Femur (tissue), 1 donor: ENCODE measurements at places on chromosomes 16 and 17.

DNA sequence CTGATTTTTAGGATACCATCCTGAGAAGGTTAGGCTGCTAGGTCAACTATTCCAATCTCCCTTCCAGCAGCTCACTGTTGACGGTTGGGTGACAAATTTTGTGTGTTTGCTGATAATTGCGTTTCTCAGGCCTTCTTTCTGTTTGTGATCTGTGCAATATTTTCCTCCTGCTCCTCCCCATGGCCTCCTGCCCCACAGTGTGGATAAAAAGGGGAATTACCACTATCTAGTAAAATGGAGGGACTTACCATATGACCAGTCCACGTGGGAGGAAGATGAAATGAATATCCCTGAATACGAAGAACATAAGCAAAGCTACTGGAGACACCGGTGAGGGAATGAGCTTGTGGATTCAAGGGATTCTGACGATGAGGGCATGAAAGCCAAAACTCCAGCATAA is 9.2 kb downstream of the CHD3 start:
- peak; percentile 40 for DNase-seq

GRCh38 chr17:4645642-4646041 is 4.2 kb upstream of the ALOX15 start:
- no peak for DNase-seq

DNA sequence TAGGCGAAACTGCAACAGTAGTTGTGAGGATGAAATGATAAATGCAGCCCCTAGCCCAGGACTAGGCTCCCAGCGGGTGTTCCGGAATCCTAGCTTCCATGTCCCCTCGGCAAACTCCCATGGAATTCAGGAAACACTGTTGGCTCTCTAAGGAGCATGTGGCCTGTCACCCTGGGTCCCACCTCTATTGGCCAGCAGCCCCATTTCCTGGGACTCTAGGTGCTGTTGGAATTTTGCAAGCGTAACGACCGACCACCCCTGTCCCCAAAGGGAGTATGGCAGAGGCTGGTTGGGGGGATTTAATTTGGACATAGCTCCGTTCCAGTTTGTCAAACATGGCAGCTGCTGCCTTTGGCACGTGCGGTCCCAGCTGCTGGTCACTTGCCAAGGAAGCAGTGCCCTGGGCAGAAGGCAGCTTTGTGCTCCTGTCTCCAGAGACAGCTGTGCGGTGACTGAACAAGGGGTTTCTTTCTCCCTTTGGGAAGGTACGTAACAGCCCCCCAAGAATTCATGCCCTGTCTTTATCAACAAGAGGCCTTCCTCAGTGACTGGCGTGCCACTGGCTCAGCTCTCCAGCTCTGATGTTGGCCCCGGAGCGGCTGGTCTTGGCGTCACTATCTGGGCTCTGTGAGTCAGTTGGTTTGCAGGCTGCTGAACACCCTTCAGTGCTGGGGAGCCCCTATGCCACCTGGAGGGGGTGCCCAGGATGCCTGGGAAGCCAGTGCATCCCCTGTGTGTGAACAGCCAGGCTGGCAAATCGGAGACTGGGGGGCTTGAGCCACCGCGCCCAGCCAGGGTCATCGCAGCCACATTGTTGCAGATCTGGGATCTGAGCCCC is 235.2 kb upstream of the TNRC6C start:
- DNase-seq: peak; percentile 74

DNA sequence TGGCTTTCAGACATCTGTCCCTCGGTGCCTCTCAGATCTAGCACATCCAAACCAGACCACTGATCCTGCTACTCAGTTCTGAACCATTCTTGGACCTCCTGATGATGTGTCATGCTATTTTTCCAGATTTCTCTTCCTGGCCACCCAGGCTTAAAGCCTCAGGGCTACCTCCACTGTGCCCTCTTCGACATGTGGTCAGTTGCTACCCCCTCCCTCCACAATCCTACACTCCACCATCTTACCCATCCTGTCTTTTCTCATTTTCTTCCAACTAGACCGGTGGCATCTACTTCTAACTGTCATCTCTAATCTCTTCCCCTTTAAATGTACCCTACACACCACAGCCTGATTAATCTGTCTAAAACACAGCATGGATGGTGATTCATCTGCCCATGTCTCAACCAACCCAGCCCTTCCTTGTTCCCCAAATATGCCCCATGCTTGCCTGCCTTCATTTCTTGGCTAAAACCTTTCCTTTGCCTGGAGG is 478.6 kb downstream of the SLC39A11 start:
- no peak for DNase-seq

- DNase-seq: no peak
Measured at GRCh38 chr17:39970157-39970692, 7.4 kb downstream of the GSDMA start.

DNA sequence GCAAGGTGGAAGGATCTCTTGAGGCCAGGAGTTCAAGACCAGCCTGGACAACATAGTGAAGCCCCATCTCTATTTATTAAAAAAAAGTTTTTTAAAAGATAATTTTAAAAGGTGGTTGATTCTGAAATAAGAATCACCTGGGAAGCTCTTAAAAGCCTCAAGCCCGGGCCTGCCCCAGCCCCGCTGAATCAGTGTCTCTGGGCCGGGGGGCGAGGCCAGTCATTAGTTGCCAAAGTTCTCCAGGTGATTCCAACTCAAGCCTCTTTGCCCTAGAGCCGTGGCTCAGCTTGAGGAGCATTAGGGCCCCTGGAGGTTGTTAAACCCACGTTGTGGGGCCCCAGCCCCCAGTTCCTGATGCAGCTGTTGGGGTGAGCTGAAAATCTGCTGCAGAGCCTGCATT is 24.6 kb downstream of the JPH3 start:
- DNase-seq: no peak

- DNase-seq: no peak
Measured at GRCh38 chr16:73010150-73010676, 37.7 kb downstream of the ZFHX3 start.

- DNase-seq: peak; percentile 52
Measured at GRCh38 chr17:76704805-76705204, 6.0 kb downstream of the MXRA7 start.

- peak; percentile 62 for DNase-seq
Measured at GRCh38 chr17:75652934-75653549, 13.9 kb downstream of the RECQL5 start.

DNA sequence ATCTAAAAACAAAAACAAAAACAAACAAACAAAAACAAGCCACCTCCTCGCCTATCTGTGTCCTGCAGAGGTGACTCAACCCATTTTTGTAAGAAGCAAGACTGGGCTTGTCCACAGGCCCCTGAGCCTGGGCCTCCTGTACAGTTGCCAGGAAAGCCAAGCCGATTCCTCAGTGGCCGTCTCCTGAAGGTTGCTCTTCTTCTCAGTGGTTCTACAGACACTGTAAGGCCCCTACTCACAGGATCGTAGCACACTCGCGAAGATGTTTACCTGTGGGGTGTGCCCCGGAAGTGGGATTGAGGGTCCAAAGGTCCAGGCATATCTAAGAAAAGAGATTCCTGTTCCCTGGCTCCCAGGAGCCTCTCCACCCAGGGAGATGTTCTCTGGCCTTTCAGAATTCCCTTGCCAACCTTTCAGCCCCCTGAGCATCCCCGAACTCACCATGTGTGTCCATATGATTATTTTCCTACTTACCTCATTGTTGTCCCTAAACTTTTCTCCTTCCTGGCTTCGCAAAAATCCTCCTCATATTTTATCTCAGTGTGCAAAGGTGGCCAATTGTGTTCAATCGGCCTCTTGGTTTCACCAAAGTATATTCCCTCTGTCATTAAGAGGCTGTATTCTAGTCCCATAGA is 7.5 kb upstream of the CES3 start:
- no peak for DNase-seq

GRCh38 chr16:51723036-51723724 is 572.1 kb upstream of the SALL1 start:
- no peak for DNase-seq

- DNase-seq: peak; percentile 24
Measured at GRCh38 chr16:89919535-89920406, 1.1 kb downstream of the MC1R start.

GRCh38 chr17:67107811-67108775 is 63.7 kb downstream of the CACNG1 start:
- DNase-seq: no peak

GRCh38 chr17:75499313-75500022 is 15.9 kb downstream of the CASKIN2 start:
- peak; percentile 36 for DNase-seq

- DNase-seq: no peak
Measured at GRCh38 chr17:15233022-15233805, 31.9 kb downstream of the PMP22 start.

DNA sequence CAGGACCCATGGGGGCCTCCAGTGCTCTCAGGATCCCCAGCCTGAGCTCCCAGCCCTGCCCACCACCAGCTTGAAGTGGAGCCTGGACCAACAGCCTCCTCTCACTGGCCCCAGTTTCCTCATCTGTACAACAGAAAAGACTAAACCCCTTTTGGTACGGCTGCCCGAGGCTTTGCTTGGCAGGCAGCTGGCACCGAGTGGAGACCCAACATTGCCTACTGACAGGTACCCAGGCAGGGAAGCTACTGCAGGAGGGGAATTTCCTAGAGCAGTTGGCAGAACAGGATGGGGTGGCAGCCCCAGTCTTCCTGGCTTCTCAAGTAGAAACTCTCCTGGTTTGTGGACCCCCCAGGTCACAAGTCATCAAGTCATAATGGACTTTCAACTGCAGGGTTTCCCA is 14.2 kb downstream of the SREBF1 start:
- no peak for DNase-seq

GRCh38 chr16:72099377-72099818 is 5.8 kb downstream of the DHX38 start:
- peak; percentile 46 for DNase-seq

DNA sequence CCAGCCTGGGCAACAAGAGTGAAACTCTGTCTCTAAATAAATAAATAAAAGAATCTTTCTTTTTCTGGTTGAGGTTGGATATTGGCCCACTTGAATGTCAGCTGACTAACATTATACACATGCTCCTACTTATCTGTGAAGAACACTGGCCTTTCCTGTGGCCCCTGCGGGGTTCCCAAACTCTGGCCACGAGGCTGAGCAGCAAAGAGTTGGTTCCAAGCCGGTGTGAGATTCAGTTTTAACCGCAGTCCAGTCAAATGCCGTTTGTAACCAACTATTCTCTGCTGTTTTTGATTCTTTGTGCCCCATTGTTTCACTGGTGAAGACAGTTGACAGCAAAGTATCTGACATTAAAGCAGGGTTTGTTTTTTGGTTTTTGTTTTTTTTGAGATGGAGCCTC is 11.2 kb downstream of the ETV4 start:
- no peak for DNase-seq

DNA sequence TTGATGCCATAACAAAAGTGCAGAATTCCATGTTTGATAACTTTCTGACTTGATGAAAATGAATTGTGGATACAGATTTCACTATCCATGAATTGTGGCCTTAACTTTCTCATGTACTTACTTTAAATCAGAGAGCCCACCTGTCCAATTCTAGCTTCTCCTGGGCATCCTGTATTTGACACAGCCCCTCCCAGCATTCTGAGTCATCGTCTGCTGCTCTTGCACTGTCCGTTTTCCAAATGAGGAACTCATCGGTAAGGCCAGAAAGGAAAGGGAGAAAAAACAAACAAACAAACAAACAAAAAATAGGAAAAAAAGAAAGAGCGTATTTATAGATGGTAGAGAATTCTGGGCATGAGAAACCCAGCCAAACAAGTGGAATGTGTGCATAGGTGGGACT is 361.6 kb downstream of the WWOX start:
- no peak for DNase-seq

DNA sequence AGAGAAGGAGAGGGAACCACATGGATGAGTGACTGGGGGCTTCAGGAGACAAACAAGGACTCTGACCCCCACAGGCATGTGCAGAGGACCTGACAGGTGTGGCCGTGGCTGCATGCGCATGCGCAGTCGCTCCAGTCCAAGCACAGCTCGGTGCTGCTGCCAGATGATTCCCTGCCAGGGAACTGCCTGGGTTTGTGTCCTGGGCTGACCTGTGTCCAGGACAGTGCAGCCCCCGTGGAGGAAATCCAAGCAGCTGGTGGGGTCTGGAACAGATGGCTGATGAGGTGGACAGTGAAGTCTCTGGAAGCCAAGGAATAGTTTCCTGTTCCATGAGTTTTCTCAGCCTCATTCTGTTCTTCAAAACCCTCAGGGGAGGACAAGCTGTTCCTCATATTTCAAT is 27.3 kb downstream of the LASP1 start:
- DNase-seq: peak; percentile 82

DNA sequence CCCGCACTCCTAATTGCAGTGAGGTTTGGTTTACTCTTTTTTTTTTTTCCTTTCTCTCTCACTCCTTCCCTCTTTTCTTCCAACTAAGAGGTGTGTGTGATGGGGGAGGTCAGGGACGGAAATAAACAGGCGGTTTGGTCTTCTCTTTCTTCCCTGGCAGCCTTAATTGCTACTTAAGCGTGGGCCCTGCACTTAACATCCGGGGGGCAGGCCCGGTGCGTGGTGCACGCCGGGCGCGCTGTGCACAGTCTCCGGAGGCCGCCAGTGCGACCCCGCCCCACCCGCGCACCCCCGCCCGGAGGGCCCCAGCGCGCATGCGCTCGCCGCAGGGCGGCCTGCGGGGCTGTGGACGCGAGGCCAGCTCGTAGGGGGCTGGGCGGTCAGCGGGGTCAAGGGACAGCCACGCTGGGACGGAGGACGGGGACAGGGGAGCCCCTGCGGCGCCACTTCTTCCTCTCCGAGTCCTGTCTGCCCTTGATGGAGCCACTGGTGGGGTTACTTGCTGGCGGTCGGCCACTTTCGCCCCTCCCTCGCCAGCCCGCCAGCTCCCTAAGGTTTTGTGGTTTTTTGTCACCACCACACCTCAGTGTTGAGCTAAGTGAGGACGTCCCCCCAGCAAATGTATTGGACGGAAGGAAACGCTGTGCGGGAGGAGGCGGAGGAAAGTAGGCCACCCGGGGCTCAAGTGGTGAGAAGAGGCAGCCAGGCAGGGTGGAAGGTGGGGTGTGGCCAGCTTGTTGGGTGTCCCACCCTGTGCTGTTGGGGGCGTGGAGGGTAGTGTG is 120.9 kb downstream of the MRM1 start:
- DNase-seq: peak; percentile 53

GRCh38 chr16:87169509-87169995 is 147.6 kb downstream of the C16orf95 start:
- DNase-seq: no peak

DNA sequence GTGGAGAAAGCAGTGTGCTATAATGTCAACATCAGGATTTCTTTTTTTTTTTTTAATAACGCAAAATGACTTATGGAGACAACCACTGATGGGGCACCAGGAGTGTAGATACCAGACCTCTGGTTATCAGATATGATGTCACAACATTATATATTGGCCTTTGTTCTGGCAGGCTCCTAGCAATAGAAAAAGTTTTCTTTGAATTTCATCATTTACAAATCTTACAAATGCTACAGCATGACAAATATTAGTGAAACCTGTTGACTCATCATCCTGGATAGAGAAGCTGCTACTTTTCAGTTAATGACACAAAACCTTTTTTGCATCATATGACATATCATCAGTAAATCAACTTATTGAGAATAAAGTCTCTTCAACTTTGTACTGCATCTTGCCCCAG is 6.1 kb downstream of the THUMPD1 start:
- no peak for DNase-seq
